Urothelium cell line (cell line): ENCODE measurements at places on chromosomes 1 and 21.

- no peak for DNase-seq
These were observed 3.9 kb downstream of the TAS1R2 start for GRCh38 chr1:18855573-18855972.

DNA sequence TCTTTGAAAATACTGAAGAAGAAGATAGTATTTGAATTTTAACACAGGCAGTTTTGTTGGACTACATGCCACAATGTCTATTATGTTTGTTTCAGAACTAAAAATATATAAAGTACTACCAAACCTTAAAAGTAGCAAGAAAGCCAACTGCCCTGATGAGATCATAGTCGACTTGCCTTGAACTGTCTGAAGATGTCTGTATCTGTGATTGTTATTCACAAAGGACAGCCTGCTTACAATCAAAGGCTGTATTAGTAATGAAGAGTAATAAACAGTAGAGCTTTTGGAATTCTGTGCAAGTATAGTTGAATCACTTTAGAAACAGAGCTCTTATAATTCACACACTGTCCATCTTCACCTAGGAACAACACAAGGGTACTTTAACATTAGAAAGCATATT, 228.3 kb downstream of the NCAM2 start:
- no peak for DNase-seq

DNA sequence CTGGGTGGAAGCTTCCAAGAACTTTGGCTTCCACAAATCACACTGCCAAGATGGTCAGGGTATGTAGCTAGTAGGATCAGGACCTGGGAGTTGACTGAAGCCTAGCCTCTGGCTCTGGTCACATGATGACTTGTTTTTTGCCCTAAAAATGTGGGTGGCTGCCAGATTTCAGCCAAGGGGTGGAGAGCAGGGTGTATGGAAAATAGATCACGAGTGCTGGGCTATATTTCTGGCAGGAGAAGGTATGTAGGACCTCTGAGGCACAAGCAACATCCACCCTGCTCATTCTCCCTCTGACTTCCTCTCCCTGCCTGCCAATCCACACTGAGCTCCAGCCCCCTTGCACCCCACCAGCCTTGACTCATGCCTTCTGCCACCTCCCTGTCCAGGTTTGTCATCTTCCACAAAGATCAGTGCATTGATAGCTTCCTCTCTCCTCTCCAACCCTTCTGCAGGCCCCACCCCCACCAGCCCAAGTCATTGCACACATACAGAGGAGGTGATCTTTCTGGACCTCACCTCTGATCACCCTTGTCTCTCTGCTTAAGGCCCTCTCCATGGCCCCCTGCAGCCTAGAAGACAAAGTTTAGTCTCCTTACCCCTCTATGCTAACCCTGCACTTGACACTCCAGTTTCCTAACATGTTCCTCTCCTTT, 8.3 kb upstream of the CYP4B1 start:
- no peak for DNase-seq

DNA sequence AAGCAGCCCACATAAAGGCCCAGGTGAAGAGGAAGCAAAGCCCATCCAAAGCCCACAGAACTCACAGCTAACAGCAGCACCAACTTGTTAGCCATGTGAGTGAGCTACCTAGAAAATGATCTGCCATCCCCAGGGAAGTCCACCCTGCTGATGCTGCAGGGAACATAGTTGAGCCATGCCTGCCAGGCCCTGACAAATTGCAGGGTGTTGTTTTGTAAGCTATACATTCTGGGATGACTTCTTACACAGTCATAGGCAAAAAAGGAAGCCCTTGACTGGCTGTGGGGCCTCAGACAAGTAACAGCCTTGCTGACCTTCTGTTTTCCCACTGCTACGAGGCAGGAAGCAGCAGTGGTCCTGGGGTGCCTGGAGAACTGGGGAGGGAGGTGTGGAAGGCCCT, 262.7 kb downstream of the MATN1 start:
- no peak for DNase-seq

DNA sequence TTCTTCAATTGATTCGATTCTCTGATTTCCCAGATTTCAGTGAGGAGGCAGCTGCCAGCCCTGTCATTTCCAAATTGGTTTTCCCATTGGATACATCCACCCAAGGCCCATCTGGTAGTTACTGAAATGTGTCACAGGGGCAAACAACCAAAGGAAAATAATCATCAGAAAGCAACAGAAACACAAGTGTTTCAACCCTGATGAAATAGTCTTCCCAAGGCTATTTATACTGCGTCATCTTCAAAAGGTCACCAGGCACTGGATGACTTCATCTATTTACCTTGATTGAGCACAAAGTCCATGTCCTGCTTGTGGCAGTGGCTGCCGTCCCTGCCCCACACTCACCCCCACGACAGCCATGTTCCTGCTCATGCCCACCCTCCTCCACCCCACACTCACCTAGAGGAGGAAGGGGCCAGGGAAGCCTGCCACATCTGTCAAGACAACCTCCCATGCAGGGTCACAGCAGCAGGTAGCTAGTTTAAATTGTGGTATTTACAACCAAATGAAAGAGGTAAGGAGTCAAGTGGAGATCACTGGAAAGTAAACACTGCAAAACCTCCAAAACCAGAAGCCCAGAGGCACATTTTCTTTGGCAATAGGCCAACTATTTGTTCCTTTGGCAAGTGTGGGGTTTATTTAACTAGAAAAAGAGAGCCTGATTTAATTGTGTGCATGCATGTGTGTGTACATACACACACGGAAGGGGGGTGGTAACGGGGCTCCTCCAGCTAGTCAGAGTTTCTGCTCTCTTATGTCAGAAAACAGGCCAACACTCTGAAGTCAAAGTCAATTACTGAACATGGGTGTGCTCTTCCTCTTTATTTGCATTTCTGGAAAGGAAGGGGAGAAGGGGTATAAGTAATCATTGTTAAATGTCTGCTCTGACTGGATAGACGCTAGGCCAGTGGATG, 49.5 kb upstream of the RAB4A start:
- DNase-seq: no peak

GRCh38 chr1:161719325-161719611, 2.1 kb upstream of the FCRLB start:
- DNase-seq: no peak

DNA sequence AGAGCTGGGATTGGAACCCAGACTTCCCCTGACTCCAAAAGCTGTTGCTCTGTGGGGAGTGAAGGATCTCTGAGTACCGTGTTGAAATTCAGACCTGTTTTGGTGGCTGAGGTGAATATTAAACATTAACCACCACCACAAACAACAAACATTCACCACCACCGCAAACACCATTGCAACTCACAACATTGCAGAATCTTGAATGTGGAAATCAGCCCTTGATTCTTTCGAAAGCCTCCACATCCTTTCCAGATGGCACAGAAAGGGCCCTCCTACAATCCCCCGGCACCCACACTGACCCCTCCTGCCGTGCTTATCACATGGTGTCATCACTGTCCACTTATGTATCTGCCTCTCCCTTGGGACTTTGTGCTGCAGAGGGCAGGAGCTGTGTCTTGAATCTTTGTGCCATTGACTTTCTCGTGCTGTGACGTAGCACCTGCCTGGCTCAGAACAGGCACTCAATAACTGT, 1.4 kb downstream of the CDA start:
- no peak for DNase-seq

DNA sequence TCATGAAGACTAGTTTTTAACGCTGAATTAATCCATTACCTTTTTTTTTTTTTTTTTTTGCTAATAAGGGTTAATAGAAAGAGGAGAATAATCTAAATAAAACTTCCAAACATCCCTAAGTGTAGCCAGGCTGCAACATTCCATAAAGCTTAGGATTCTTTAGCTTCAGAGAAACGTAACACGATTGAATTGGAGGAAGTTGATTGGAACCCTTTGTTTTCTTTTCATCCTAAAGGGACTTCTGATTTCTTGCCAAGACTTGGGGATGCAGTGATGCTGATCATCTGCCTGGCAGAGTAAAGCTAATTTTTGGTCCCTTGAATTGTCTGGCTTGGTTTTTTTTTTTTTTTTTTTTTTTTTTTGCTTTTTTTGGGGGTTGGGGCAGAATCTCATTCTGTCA, 142.9 kb downstream of the VPS13D start:
- no peak for DNase-seq

GRCh38 chr1:169443923-169444322, 16.6 kb upstream of the CCDC181 start:
- DNase-seq: no peak

GRCh38 chr1:168466092-168466713, 77.6 kb downstream of the XCL2 start:
- DNase-seq: peak; percentile 54

- DNase-seq: no peak
These were observed 899.2 kb downstream of the NCAM2 start for GRCh38 chr21:21897275-21897883.

- no peak for DNase-seq
These were observed 19.8 kb downstream of the PLA2G2D start for GRCh38 chr1:20099533-20099932.

DNA sequence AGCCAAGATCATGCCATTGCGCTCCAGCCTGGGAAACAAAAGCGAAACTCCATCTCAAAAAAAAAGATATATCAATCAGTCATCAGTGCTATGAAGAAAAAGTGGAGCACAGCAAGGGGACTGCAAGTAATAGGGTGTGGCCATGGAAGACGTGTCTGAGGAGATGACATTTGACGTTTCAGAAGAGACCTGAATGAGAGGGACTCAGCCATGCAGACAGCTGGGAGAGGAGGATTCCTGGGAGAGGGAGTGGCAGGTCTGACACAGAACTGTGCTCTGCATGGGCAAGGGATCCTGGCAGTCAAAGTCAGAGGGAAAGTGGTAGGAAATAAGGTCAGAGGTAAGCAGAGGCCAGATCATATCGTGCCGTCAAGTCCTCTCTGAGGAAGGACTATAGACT, 3.3 kb downstream of the LAX1 start:
- no peak for DNase-seq

DNA sequence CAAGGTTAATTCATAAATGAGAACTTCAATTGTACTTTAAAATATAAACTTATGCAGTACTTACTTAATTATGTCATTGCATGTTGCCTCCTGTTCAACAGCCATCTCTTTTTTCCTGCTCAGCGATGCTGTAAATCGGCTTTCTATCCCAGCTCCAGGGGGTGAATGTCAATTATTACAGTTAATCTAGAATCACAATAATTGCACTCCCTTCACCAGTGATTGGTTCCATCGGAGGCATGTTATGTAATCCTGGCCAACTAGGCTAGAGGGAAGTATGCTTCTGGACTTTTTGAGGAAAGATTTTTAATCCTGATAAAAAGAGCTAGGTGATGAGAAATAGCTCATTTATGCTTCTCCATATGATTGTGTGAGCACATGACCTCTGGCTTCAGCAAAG, 53.8 kb upstream of the SGIP1 start:
- no peak for DNase-seq

DNA sequence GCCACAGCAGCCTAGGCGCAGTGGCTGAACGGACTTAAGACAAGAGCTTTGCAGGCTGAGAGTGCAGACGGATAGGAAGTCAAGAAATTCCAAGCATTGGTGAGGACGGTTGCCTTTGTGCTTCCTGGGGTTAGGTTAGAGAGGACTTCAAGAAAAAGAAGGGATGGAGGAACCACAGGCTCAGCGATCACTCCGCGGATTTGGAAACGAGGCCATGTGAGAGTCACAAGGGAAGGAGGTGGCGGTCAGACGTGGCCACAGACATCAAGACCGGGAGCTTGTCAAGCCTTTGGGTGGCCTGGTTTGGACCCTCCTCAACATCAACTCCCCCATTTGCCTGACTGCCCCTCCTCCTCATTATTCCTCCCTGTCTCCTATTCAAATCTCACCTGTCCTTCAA, 62.3 kb downstream of the NID1 start:
- DNase-seq: no peak

- DNase-seq: peak; percentile 88
These were observed 40.1 kb downstream of the SLC2A7 start for GRCh38 chr1:8985915-8986813.

GRCh38 chr1:197976368-197976767, 59.2 kb downstream of the LHX9 start:
- DNase-seq: no peak

DNA sequence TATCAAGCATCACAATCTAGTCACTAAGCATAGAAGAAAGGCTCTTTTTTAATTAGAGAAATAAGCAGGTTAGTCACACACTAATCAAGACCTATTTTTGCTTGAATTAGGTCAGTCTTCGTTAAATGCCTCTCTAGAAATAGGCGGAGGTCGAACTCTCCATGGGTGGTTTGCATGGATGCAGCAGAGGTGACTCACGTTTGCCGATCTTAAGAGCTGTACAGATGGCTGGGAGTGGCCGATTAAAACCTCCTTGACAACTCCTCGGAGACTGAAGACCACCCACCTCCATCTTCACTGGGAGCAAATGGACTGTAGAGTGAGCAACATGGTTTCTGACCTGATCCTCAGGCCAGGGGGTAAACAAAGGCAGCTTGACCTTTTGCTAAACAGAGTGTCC, 249.3 kb downstream of the ZNF648 start:
- peak; percentile 41 for DNase-seq

GRCh38 chr21:36698385-36698980, 432 bp upstream of the SIM2 start:
- DNase-seq: peak; percentile 22
